Naive thymus-derived CD4-positive, alpha-beta T cell (primary cell): ENCODE measurements at places on chromosomes 12 and 14.

DNA sequence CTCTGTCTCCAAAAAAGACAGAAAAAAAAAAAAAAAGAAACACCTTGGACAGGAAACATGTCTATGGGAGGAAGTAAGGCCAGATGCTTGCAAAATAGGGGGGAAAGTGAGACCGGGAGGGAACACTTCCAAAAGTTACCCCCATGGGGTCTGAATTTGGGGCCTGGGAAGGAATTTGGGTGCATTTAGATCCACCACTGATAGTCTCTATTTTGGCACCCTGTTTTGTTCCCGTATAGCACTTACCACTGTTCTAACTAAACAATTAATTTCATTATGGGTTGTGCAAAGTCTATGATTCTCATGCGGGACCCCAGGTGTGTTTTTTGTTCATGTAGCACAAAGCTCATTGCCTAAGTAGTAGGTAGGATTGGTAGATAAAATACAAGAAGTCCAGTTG, 1.4 kb upstream of the MLEC start:
- no peak for DNase-seq

- no peak for DNase-seq
Measured at GRCh38 chr14:58215191-58215914, 15.4 kb downstream of the ACTR10 start.

DNA sequence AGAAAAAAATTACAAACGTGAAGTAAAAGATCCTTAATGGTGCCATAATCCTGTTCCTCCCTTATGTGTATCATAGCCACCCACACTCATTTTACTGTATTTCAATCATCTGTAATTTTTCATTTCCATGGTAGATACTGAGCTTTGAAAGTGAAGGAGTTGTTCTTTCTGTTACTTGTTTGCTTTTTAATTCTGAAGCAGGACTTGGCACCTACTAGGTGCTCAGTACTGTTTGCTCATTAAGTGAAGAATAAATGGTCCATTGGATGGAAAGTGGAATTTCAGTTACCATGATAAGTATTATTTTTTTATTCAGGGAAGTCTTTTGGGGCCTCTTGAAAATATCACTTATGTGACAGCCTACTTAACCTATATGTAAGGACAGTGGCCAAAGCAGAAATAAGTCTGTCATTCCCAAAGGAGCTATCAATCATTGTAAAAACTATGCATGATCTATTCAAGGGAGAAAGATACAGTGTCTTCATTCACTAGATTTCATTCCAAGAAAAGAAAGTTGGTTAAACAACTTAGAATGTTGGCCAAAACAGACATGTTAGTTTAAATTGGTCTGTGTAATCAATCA, 1244.4 kb upstream of the SEL1L start:
- no peak for DNase-seq

DNA sequence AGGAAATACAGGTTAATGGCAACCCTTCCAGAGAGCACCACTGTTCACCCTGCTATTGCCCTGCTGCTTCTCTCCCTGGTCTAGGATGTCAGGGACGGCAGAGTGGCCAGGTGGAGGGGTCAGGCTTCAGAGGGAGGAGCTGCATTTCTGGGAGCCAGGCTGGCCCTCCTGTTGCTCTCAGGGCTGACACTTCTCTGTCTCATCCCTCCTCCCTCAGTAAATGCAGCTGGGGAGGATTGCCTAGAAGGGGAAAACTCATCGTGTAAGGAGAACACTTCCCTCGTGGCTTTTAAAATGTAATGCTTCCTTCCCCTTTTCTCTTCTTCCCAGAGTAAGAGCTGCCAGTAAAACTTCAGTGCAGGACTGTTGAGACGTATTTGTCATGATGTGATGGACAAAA, 20.8 kb downstream of the SUSD6 start:
- no peak for DNase-seq

DNA sequence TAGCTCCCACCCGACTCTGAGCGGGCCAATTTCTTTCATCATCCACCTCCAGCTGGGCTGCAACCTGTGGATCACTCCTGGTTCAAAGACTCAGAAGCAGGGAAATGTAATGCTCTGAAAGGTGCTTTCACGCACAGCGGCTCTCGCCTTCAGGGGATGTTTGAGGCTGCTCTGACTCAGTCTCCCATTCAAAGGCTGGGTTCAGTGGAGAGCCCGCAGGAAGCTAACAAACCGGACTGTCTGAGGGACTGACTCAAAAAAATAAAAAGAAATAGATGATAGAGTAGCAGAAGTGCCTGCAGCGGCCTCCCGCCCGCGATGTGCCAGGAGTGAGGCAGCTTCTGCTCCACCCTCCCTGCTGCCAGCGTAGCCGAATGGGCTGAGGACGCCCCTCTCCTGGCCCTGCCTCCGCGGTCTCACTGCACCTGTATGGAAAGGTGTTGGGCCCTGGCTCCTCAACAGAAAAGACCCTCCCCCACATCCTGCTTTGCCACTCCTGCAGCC, 98.0 kb downstream of the GCH1 start:
- no peak for DNase-seq

DNA sequence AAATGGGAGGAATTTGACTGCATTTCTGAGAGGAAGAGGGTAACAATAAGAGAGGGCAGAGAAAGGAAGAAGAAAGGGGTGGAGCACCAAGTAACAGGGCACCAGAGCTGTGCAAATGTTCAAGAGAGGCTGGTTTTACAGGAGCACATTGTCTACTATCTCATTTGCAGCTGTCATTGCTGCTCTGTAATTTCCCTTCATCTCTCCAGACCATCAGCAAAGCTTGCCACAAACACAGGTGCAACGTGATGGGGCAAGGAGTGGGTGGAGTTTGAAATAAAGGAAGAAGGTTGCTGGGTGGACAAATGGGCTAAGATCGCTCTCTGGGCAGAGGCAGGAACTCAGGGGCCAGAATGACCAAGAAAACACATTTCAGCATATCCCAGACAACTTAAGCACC, 47.9 kb upstream of the PLEKHG6 start:
- DNase-seq: no peak

- DNase-seq: no peak
Measured at GRCh38 chr12:116552773-116553373, 6.3 kb upstream of the MAP1LC3B2 start.

DNA sequence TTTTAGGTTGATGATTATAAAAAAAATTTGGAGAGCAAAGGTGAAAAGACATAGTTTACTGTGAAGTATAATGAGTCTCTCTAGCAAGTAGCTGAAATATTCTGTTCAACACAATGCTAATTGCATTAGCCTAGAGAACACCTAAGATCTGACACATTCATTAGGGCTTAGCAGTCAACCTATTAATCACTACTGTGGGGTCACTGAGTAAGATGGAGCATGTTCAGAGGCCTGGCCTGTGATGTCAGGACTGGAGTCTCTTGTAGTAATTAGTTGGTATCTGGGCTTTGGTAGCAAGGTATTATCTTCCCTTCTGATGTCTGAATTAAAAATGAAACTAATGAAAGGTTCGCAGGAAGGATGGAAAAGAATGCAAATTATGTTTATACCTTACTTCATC, 112.7 kb downstream of the SLC16A7 start:
- DNase-seq: no peak

- DNase-seq: no peak
Measured at GRCh38 chr12:2084553-2085296, 31.9 kb downstream of the CACNA1C start.

DNA sequence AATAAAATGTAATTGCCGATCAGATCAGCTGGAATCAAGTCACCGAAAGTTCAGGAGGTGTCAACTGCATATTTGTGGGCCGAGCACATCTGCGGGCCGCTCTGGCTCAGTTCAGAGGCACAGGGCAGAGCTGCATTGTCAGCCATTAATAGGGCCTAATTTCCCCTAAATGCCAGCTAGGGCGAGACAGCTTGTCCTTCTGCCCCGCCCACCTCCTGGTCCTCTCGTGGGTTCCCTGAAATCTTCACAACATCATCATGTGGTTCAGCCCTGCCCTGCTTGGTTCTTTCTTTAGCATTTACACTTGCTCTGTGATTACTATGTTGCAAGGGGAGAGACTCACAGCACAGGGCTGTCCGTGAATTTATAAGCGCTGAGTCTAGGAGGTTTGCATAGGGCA, 148.9 kb downstream of the CHST11 start:
- no peak for DNase-seq

GRCh38 chr12:14244876-14245669, 120.4 kb upstream of the ATF7IP start:
- DNase-seq: no peak

DNA sequence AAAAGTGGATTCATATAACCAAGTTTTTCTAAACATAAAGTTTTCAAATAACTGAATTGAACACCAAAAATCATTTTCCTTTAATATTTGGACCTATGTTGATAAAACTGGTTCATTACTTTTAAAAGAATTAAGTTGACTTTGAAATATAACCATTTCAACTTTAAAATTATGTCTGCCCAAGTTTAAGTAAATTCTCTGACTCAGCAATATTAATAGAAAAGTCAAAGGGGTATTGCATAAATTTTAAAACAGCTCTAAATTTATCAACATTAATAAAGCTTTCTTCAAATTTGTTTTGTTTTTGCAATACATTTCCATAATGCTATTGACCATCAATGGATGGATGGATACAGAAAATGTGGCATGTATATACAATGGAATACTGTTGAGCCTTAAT, 168.4 kb upstream of the GARIN6 start:
- DNase-seq: no peak

GRCh38 chr12:21697904-21698630, 40.4 kb upstream of the LDHB start:
- DNase-seq: no peak

DNA sequence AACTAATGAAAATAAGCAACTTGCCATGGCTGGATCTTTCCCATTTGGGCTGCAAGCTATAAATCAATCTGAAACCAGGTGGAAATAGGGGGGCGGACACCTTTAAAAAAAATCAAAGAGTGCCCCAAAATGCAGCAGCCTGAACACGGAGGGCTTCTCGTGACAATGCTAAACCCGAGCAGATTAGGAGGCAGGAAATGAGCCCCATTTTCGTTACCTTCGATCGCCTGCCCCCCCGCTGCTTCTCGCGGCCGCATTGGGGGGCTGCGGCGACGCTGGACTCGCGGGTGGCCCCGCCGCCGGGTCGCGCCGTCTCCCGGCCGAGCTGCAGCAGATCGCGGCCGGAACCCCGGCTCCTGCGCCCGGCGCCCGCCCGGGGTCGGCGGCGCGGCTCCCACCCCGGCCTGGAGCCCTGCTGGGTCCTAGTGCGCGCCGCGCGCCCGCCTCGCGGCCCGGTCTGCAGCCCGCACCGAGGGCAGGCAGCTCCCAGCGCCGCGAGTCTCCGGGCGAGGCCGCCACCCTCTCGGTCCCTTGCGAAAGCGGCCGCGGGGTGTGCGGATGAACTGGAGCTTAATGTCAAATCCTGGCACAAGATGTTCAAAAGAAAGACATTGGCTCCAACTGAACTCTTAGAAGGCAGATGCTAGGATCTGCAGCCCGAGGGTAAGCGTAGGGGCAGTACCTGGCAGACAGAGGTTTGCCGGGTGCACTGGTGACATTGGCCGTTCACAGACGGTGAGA, 201.9 kb upstream of the FOXN3 start:
- peak; percentile 77 for DNase-seq

DNA sequence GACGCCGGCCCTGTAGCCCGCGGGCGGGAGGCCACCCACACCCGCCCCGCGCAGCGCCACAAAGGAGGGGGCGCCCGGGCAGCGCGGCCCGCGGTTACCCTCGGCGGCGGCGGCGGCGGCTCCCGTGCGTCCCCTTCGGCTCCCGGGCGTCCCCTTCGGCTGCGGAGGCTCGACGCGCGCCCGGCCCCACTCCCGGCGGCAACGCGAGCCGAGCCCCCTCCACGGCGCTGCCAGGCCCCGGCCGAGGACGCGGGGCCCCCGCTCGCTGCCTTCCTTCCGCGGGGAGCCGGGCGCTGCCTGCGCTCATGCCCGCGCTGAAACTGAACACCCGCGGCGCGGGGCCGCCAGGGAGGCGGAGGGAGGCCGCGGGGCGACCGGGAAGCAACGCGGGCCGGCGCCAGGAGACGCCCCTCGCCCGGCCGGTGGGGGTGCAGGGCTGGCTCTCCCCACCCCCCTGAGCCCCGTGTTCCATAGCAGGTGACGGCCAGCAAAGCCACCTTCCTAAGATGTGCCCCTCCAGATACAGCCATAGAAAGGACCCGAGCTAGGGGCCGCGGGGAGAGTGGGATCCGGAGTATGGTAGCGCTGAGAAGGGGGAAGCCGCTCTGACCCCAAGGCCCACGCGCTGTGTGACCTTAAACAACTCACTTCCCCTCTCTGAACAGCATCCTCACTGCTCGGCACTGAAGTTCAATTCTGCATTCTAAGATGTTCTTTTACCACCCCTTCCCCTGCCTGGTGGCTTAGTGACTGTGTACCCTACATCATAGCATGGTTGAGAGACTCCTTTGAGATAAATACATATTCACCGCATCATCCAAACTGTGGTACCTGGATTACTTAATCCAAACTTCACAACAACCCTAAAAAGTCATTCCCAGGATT, 42.8 kb downstream of the KDM2B start:
- no peak for DNase-seq

DNA sequence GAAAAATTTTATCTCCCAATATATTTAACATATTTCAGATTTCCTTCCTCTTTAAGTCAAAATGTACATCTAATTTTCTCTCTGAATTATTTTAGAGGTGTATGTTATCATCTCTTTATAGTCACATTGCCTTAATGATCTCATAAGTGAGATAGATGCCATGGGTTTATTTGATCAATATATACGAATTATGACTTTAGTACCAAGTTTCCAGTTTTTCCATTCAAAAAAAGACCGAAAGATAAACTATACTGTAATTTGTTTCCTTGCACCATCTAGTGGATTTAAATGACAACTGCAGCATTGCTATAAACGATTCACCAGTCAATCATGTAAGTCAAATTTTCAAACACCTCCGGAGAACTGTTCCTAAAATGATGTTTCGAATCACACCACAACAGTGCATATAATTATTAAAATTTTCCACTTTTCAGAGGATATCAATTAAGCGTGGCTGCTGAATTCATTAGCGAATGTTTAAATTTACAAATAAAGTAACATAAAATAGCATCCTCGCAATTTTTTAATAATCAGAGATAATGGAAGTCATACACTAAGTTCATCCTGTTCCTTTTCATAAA, 419 bp upstream of the ATXN7L3B start:
- DNase-seq: peak; percentile 64

DNA sequence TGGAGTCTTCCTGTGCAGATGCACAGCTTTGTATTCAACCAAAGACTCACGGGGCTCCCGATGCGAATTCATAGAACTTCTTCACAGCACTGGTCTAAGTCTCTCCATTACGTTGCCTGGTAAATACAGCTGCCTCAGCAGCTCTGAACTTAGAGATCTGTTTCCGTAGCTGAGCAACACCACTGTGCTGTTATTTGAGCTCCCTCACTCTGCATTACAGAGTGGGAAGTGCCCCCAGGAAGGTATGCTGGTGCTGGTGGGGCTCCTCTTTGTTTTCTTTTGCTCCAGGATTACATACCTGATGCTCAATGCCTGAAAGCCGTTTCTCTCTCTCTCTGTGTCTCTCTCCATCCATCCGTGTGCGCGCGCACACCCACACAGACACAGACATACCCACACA, 227.5 kb upstream of the RMST start:
- DNase-seq: no peak

- no peak for DNase-seq
Measured at GRCh38 chr12:45785315-45785714, 55.8 kb downstream of the ARID2 start.
